Left ventricle myocardium inferior (tissue), 1 donor: ENCODE measurements at places on chromosomes 6 and 20.

DNA sequence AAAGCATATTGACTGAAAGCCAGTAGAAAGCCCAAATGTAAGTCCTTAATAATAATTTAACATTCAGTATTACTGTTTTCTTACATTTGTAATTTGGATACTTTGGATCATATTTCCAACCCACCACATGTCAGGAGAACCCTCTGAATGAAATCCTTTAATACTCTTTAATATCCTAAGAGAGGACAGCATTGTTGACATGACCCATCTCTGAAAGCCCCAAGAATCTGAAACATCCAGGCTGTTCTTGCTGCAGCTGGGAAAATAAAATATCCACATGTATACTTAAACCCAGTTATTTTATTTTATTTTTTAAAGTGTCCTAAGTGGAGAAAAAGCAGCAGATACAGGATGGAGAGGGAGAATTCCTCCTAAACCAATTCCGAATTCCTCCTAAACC lies 130.8 kb upstream of the RIPOR2 start:
- DNase-seq, result no peak

GRCh38 chr6:28506807-28507475 lies 8.7 kb downstream of the GPX6 start:
- no peak for DNase-seq

GRCh38 chr6:22699151-22699550 lies 129.8 kb downstream of the HDGFL1 start:
- no peak for DNase-seq

GRCh38 chr6:75842191-75842590 lies 93.2 kb downstream of the MYO6 start:
- no peak for DNase-seq

DNA sequence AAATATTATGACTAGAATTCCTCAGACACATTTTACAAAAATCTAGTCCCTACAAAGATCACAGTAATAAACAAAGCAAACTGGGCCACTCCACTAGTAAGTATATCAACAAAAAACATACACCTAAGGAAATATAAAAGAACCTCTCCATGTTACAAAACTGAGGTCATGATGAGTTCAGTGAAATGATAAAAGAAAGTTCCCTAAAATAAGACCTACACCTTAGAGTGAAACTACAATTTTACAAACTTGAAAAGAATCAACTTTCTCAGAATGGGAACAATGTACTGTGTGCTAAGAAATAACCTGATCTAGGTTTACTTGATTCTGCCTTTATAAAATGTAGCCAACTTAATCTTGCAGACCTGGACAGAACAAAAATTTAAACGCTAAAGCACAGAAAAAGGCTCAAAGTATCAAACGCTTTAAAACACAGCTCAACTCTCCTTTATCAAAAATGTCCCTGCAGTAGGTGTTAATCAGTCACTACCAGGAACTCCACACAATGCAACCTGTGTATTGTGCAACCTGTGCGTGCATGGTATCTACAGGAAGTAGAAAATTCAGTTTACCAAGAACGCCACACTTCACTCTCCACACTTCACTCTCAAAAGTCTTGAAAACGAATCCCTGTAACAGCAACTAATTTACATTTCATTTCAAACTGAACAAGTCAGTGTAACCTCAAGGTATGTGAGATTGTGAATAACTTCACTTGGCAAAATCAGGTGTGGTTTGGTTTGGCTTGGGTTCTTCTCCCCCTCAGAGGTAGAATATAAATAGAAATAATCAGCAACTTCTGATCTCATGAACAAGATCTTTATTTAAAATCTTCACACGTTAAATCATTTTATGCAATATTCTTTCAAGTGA lies 1.8 kb downstream of the RALGAPA2 start:
- DNase-seq, result no peak

DNA sequence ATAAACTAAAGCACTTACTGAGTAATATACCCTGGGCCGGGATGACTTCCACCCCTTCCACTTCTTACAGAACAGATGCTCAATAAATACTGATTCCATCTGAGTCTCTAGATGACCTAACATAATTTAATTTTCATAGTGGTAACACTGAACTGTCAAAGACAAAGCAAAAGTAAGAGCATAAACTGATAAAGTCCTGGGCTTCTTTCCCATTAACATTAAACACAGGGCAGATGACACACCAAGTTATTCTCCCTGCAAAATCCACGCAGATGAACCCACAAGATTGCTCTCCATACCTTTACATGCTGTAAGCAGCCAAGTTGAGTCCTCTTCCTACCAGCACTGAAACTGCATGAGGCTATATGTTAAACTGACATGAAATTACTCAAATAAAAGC lies 27.1 kb downstream of the AGPAT4 start:
- no peak for DNase-seq

DNA sequence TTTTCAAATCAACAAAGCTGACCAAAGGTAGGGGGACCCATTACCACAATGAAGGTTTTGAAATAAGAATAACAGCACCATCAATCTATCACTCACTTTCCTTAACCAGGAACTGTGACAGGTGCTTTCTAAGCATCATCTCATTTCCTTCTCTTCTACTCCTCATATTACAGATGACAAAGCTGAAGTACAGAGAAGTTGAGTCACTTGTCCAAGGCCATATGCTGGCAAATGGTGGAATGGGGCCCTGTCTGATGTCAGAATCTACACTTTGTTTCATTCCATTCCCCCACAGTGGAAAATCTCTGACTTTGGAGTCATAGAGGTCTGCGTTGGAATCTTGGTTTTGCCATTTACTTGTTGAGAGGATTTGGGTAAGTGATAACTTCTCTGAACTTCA lies 222.5 kb upstream of the LRFN2 start:
- no peak for DNase-seq
